ENCODE measurements at places on chromosomes 2 and 18.

- DNase-seq: no peak
These were observed 80.6 kb downstream of the TRABD2A start for GRCh38 chr2:84800194-84800805.

DNA sequence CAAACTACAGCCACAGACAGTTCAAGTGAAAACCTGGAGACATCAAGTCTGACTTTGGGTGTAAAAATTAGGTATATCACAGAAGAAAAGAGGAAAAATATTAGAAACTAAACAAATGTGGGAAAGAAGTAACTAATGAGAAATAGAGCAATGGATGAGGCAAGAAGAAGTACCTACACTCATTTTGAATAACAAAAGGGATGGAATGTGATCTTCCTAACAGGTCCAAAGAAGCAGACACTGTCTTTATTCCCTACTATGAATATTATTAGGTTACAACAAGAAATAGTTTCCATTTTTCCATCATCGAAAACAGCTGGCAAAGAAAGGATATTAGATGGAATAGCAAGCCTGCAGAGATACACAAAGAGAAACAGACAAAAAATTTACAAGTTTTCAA lies 486.3 kb upstream of the FSHR start:
- DNase-seq: no peak

DNA sequence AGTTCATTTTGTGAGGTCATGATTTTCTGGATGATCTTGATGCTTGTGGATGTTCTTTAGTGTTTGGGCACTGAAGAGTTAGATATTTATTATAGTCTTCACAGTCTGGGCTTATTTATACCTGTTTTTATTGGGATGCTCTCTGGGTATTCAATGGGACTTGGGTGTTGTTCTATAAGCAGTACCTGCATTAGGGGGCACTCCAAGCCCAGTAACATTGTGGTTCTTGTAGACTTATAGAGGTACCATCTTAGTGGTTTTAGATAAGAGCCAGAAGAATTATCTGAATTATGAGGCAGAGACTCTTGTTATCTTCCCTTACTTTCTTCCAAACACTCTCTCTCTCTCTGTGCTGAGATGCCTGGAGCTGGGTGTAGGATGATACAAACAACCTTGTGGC lies 470.0 kb downstream of the PIK3C3 start:
- no peak for DNase-seq

DNA sequence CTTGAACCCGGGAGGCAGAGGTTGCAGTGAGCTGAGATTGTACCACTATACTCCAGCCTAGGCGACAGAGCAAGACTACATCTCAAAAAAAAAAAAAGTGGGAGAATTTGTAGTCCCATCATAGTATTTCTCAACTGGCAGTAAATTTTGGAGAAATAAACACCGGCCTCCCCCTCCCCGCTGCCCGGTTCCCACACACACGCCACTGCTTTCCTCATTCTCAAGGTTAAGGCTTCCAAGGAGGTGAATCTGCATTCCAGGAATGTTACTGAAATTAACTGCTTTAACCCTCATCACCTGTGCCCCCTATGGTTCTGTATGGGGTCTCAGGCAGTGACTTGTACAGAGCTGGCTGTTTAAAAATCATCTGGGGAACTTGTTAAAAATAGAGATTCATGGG lies 49.9 kb downstream of the MRPL35 start:
- no peak for DNase-seq

GRCh38 chr2:212484563-212485080 lies 54.0 kb downstream of the ERBB4 start:
- DNase-seq: no peak

DNA sequence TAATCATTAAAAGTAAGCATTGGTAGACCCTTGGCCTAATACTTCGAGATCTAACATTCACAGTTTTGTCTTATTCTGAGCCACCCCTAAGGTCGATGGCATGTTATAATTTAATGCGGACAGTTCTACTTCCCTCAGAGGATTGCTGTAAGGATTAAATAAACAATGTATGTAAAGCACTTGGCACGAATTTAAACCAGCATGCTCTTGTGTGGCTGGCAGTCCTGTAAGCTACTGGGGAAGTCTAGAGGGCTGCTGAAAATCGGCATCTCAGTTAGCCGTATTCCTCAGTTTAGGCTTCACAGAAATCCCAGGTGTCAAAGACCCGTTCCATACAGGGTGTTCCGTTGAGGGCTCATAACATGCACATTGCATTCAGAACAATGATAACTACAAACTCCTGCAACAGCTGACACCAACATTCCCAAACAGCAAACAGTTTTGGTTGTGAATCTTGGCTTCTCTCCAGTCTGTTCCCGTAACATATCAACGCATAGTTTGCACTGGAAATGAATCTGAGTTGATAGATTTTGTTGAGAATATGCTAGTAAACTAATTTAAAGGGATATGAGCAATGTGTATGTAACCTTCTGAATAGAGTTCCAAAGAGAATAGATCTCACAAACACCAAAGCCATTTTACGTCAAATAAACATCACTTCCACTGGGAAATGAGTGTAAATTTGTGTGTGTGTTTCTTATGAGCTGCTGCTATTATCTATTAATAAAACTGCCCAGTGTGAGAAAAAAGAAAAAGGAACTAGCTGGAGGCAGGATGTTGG lies 52.2 kb upstream of the ACKR3 start:
- DNase-seq: no peak

DNA sequence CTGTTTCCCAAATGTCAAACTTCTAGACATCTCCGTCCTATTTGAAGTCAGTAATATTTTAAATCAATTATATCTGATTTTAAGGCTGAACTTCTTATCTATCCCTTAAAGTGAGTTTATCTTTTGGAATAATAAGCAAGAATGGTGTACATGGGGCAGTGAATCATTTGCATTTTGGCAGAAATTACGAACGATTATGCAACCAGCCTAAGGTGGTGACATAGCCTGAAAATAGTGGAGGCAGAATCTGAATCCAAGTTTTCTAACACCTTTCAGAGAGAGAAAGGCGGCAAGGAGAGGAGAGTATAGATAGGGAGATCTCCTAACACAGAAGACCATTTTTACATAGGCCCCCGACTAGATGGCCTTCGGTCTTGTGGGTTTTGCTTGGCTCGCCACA lies 10.7 kb downstream of the ZBTB14 start:
- no peak for DNase-seq

- DNase-seq: no peak
These were observed 194.1 kb downstream of the PRKCE start for GRCh38 chr2:45845566-45845965.

GRCh38 chr2:158403237-158403636 lies 53.3 kb downstream of the CCDC148 start:
- DNase-seq: no peak

- DNase-seq: no peak
These were observed 598.2 kb upstream of the SYT4 start for GRCh38 chr18:43875511-43875910.

DNA sequence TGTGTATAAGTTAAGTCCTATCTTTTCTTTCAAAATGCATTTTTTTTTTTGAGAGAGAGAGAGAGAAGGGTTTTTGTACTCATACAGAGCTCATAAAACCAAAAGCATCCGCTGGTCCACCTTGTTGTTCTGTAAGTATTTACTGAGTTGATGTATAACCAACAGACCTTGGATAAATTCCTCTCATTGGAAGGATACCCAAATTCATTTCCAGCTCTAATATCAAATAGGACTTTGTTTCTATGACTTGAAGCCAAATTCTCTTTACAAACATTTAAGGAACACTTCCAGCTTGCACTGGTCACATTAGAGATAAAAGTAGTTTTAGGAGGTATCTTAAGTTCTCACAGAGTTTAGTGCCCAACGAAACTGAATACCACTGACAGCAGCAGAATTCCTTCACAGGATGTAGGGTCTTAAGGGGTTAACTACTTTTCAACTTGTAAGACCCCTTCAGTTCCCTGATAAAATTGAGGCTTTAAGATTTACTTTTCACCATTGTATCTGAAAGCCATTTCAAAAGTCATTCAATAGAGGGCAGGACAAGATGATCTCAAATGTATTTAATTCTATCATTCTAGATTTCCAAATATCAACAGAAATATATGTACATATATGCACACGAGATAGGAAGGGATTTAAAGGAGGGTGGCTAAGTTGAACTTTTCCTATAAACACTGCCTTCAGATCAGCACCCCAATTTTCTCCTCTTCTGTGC lies 1398.5 kb upstream of the CELF4 start:
- no peak for DNase-seq

GRCh38 chr2:134272806-134273205 lies 18.9 kb downstream of the MGAT5 start:
- DNase-seq: no peak

DNA sequence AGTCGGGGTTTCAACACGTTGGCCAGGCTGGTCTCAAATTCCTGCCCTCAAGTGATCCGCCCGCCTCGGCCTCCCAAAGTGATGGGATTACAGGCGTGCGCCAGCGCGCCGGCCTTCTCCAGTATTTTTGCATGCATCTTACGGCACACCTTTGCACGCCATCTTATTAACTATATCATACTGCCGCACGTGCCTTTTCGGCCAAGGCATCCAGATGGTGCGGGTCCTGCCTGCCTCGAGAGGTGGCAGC lies 765 bp upstream of the ING5 start:
- DNase-seq: no peak

DNA sequence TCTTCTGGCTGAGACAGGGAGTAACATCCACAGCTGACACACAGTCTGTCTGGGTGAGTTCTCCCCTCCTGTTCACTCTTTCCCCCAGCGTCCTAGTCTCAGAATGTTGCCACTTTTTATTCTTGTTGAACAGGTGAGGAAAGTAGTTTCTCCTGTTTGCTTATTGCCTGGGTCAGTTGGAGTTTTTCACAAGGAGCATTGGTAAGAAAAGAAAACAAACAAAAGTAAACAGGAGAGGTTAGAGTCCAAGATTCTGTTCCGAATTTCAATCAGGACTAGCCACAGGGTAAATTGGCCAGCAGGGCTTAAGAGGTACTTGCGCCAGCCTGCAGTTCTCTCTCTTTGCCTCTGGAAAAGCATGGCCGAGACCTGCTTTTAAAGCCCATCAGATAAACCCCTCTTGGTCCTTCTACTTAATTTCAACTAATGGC lies 255.0 kb upstream of the EPAS1 start:
- no peak for DNase-seq

DNA sequence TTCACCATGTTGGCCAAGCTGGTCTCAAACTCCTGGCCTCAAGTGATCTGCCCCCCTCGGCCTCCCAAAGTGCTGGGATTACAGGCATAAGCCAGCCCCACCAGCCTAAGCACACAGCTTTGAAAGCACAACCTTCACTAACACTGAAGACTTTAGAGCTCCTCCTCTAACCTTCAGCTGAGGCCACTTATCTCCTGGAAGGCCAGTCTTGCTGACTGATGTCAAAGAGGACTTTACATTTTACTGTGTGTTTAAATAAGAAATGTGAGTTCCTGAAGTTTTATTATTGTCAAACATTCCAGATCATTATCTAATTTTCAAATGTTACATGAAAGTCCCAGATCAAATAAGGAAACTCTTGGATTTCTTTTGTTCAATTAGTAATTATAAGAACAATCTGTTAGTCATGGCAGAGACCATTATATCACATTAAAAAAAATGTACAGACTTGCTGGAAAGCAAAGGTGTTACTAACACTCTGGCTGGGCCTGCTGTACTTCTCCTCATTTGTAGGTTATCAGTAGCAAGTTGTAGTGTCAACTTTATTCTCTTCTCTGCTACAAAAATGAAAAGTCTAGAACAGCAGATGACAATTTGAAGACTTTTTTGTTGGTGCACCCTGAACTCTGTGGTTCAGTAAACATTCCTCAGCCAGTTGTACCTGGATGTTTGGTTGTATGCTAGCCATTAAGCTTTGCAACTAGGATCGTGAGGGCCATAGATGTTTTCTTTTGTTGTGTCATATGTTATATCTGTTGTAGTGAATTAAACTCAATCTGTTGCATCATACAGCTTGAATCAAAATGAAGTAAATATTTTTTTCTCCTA lies 80.0 kb downstream of the AOX1 start:
- DNase-seq: no peak

GRCh38 chr18:23270986-23271680 lies 135.8 kb downstream of the CABLES1 start:
- no peak for DNase-seq

DNA sequence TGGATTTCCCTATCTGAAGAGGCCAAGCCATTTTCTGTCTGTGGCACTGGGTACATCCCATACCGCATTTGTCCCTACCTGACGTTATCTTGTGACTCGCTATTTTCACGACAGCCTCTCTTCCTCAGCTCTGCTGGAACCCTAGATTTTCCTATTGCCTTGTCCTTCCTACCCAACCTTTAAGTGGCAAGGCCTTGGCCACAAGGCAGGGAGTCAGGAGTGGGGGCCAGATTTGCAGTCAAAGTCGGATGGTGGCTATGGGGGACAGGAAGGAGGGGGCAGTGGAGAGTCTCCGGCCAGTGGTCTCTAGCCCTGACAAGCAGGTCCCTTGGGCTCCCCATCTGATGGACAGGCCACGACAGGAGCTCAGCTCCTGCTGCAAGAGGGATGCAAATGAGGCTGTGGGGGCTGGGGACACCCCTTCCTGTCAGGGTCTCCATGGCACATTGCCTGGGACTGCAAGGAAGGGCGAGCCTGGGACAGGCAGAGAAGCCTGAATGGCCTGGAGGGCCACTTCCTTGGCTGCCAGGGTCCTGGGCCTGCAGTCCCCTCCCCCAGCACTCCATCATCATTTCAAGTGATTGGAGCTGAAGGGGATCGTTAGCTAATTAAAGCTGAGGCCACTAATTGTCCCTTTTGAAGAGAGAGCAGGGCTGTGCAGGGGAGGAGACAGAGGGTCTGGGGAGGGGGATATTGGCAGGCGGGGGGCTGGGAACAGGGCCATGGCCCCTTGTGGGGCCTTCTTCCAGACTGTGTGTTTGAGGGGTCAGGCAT lies 6.3 kb upstream of the ECEL1 start:
- DNase-seq: no peak

DNA sequence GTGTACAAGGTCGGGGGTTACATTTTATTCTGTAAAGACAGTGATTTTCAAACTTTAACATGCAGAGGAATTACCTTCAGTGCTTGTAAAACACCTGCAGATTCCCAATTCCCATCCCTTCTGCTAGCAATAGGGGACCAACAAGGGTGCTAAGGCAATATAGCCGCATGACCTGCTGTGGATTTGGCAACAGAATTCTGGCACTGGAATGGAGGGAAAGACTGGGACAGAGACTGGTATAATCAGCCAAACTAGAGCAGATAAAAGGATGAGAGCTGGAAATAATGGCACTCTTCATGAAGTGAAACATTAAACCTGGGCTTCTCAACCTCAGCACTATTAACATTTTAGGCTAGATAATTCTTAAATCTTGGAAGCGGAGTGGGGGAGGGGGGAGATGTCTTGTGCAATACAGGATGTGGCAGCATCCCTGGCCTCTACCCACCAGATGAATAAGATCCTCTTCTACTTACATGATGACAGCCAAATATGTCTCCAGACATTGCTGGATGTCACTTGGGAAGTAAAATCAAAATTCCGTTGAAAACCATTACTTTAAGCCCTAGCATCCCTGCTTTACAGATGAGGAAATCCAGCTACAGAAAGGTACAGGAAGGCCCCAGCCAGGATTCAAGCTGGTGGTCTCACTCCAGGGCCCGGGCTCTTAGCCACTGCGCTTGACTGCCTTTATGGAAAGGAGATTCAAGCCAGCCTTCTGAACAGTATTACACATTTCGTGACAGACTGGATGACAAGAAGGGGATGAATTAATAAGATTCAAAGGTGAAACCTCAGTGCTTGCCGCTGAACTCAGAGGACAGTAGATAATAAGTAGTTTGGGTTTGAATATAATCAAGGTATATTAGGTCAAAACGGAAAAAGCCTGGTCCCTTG lies 1.7 kb downstream of the EVA1A start:
- DNase-seq: no peak
